ENCODE measurements at places on chromosomes 16 and 17.

GRCh38 chr16:81818568-81818896, 39.4 kb downstream of the PLCG2 start:
- no peak for DNase-seq

GRCh38 chr17:6043405-6043804, 26.8 kb upstream of the WSCD1 start:
- no peak for DNase-seq

GRCh38 chr17:10757067-10757466, 27.2 kb upstream of the TMEM220 start:
- DNase-seq, result no peak

DNA sequence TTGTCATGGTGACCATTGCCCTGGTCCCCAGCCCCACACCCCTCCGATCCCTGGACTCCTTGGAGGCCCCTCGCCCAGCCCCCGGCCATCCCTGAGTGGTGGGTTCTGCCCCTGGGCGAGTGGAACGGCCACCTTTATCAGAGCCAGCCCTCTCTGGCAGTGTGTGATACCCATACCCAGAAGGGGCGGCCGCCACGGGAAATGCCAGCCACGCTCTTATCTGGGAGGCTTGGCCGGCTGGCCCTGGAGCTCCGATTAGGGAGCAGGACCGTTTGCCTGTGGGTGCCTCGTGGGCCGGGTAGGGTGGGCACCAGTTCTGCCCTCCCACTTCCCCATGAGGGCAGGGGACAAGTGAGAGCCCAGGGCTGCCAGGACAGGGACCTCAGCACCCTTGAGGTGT, 58.3 kb upstream of the ZC3H18 start:
- DNase-seq, result no peak

DNA sequence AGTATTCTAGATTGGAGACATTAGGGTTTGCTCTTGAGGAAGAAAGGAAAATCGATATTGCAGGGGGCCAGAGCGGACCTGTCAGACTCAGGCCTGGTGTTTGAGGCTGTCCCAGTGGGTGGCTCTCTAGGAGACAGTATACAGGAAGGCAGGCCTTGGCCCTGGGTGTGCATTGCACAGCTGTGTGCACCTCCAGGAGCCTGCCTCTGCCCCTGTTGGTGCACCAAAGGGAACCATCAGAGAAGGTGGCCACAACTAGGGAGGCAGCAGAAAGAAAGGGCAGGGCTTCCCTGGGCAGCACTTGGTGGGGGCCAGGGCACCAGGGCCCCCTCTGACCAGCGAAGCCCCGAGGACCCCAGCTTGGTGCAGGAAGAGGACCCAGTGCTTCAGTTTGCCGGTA, 188.0 kb downstream of the NTN1 start:
- no peak for DNase-seq

Data from NCI-H748 treated with DMSO at 0.1 percent for 48 hours (cell line).